ENCODE measurements at places on chromosomes 12 and 14.

- DNase-seq, result peak; percentile 80
Observed at GRCh38 chr12:13152281-13152680, 44.2 kb upstream of the EMP1 start.

DNA sequence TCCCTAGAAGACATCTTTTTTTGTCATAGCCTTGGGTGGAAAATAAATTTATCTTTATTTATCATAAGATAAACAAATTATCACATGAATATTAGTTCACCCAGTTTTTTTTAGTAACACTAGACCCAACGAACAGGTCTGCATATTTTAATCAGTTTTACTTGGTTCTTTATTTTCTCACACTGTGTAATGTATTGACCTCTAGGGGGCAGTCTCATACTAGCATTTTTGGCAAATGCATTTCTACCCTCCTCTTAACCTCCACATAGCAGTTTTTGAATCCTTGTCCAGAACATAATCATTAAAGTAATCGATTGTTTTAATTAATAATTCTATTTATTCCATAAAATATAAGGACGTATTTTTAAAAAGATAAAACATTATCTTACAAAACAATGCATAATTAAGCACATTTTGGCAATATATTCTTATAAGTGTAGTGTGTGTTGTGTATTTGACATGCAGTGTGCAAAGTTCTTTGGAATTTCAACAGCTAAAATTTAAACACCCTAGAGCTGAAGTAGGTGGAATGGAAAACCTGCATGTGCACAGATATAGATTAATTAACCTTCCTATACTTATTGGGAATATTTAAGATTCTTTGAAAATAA lies 31.6 kb upstream of the PTPRQ start:
- DNase-seq, result peak; percentile 51

DNA sequence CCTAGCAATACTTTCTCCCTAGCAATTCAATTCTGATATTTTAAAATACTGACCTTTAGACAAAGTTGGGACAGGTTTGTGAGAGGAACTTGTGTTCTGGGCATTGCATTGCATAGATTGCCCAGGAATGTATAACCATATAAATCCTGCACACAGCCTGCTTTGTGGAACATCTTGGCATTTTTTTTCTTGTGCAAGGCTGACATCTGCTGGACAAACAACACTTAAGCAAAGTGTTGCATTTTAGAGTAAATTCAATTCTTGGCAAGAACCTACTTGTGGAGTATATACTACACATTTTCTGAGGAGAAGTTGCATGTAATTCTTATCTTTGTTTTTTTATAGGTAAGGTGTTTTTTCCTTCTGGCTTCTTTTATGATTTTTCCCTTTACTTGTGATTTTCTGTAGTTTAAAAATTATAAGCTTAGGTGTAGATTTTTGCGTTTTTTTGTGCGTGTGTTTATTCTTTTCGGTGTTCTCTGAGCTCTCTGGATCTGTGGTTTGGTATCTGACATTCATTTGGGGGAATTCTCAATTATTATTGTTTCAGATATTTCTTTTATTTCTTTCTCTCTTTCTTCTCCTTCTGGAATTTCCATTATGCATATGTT lies 26.4 kb downstream of the TESPA1 start:
- peak; percentile 72 for DNase-seq

GRCh38 chr12:119673634-119674033 lies 5.7 kb downstream of the PRKAB1 start:
- no peak for DNase-seq

- DNase-seq, result no peak
Observed at GRCh38 chr14:64110802-64111201, 183.4 kb downstream of the ESR2 start.

DNA sequence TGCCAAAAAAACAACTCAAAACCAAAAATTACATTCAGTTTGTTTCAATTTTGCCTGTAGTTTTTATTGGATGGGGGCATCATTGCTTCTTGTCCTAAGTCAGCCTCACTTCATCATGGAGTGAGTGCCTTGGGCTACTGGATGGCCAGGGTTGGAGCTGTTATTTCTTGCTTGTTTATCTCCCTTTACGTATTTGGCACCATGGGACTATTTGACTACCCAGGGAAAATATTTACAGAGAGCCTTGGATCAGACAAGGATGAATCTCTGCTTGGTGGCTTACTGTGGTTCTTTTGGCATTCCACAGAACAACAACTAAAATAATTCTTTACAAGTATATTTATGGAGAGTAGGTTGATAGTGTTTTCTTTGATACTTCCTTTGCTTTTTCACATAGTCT lies 160.8 kb upstream of the SEL1L start:
- no peak for DNase-seq

DNA sequence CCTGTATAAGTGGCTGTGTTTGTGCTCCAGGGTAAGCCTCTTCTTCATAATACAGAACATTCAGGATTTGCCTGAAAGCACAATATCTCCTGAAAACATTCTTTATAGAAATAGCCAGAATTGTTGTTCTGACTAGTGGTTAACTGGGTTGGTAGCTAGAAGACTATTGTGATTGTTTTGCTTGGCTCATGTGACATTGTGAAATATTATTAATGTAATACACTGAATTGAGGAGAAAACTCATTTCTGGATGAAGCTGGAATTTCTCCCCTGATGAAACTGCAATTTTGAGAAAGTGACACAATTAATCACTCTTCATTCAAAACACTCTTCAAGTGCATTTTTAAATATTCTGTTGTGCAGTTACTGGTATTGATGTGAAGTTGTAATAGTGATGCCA lies 172.3 kb upstream of the PTPRQ start:
- peak; percentile 3 for DNase-seq

Measured in GM03348 (cell line).